NCI-H1048 (cell line): ENCODE measurements at places on chromosomes 2 and 18.

- no peak for DNase-seq
Measured at GRCh38 chr2:238284802-238285515, 3.5 kb downstream of the PER2 start.

DNA sequence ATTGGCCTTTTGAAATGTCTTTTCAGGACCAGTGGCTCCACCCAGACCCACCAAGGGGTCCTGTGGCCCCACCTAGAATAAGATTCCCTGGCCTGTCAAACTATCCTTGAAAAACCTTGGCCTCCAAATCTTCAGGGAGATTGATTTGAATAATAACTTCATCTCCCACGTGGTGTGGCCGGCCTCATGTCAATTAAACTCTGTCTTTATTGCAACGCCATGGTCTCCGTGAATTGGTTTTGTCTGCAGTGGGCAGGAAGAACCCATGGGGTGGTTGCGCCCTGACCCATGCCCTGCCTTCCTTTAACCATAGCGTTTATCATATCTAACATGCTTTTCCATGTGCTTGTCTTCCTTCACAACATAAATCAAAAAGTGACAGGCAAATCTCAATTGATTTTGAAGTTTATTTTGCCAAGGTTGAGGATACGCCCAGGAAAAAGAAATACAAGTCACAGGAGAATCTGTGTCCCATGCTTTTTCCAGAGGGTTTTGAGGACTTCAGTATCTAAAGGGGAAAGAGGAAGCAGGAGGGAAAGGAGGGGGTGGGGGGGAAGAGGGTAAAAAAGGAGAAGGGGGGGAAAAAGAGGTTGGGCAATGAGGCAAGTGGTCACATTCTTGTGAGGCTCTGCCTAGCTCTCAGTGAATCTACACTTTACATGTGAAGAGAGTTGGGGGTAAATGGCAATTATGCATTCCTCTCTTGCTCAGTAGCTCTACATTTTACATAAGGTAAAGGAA lies 66.5 kb upstream of the CABLES1 start:
- DNase-seq: no peak

DNA sequence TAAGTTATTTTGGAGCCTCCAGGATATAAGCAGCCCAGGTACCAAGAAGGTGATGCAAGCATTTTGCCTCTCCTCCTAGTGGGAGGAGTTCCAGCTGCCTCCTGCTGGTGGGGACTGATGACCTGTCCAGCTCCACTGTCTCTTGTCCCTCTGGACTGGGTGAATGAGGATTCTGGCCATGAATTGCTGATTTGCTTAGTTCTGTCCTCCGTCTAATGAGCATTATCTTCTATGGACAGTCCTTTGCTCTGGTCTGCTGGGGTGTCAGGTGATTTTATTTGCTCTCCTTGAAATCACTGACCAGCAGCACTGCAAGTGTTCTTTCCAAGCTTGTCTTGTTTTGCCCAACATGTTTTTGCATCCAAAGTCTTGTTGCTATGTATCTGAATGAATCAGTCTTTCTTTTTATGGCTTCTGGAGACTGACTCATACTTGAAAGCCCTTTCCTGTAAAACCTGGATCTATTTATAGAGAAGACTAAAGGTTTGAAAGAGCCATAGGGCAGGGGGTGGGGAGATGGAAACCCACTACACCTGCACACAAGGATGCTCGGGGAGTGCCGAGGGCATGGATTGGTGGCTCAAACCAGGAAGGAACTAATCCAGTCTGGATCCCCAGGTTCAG lies 40.5 kb upstream of the EFHD1 start:
- DNase-seq: no peak

DNA sequence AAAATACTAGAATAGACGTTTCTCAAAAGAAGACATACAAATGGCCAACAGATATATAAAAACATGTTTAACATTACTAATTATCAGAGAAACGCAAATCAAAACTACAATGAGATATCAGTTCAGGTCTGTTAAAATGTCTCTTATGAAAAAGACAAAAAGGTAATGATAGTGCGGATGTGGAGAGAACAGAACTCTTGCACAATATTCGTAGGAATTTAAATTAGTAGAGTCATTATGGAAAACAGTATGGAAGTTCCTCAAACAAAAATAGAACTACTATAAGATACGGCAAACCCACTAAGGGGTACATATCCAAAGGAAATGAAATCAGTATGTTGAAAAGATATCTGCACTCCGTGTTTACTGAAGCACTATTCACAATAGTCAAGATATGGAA lies 167.5 kb upstream of the CWC22 start:
- no peak for DNase-seq

GRCh38 chr2:85959826-85960225 lies 71.0 kb upstream of the ST3GAL5 start:
- DNase-seq: no peak

DNA sequence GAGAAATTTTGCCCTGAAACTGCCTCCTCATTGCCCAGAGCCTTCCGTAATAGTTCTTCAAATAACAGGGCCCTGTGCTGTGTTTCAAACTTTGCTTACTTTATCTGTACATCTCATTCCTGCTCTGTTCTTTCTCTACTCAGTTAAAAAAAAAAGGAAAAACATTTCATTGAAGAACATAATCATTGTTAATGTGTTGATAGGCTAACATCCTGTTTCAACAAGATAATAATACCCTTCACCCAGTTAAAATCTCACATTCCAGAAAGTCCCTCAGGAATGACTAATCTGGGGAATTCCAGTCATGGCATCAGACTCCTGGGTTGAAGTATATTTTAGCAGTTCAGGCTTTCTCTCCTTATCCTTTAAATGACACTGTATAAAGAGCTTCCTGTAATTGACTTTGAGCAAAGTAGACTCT lies 45.6 kb upstream of the ITGAV start:
- no peak for DNase-seq

DNA sequence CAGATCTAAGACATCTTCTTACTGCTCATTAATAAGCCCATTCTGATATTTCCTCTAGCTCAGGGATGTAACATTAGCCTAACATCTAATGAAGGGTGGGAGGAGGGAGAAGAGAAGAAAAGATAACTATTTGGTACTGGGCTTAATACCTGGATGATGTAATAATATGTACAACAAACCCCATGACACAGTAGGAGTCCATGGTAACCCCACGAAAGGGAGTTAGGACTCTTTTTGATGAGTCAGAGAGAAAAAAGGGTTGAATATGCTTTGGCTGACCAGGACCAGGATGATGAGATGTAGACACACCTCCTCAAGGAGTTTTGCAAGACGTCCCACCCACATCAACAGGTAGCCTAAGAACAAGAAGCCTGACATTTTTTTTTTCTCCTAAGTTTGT lies 34.4 kb upstream of the DLX2 start:
- DNase-seq: no peak

DNA sequence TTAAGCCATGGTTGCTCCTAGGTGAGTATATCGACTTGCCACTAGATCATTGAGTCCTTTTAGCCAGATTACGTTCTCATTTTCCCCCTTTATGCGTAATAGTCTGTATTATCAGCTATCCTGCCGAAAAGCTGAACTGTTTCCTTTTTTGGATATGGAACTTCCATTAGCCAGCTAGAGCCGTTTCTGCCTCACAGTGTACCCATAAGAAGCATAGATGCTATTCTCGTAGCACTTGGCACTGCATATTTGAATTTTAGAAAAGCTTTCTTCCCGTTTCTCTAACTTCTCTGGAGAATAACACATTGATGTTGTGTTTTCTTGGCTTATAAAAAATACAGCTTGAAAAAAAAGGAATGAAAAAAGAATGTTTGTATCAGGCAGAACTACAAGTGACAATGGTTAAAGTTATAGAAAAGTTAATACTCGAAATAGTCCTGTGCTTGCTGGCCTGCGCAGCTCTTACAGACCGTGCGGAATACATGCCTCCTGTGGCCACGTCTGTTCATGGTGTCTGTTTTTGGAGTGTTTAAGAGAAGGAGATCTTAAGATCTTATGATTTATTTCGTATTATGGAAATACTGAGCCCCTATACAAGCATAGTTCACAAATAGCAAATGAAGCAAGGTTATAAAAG lies 710 bp downstream of the DUSP19 start:
- no peak for DNase-seq

DNA sequence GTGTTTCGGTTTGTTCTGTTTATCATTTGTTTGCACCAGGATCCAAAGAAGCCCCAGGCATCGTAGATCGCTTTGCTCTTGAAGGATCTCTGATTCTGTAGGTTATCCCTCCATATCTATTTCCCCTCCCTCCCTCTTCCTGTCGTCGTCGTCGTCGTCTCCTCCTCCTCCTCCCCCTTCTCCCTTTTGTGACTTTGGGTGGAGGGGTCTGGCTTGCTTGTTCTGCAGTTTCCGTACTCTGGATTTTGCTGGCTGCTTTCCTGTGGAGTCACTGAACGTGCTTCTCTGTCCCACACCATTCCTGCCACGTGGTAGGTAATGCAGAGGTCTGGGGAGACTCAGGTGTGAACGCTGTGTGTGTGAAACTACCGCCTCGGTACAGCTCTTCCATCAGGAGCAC lies 225.0 kb downstream of the LDLRAD4 start:
- no peak for DNase-seq

DNA sequence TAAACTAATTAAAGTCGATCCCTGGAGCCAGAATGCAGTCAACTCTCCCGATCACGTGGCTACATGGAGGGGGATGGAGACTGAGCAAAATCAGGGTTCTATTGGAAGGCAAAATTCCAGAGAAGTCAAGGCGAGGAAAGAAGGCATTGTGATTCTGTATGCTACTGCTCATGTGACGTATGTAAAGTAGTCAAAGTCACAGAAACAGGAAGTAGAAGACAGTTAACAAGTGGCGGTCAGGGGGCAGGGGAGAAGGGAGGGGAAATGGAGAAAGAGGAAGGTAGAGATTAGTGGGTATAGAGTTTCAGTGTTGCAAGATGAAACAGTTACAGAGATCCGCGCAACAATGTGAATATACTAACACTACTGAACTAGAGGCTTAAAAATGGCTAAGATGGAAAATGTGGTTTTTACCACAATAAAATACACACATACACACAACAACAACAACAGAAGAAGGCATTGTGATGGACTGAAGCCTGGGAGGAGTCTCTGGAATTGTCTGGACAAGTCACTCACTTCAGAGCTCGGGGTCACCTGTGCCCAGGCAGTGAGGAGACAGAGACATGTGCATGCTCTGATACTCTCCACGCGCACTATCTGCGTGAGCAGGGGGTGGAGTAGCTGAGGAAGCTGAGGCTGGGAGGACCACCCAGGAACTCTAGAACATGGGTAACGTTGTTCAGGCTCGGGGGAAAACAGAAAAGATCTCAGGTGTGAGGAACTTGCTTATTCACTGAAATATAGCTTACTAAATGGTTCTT lies 89.9 kb upstream of the CDCA7 start:
- DNase-seq: no peak

- no peak for DNase-seq
Measured at GRCh38 chr18:13207294-13207693, 11.3 kb upstream of the LDLRAD4 start.

- DNase-seq: no peak
Measured at GRCh38 chr2:70552501-70553333, 909 bp downstream of the TGFA start.

GRCh38 chr2:203893840-203894239 lies 26.3 kb downstream of the CTLA4 start:
- no peak for DNase-seq
